ENCODE measurements at places on chromosomes 7 and 10.

DNA sequence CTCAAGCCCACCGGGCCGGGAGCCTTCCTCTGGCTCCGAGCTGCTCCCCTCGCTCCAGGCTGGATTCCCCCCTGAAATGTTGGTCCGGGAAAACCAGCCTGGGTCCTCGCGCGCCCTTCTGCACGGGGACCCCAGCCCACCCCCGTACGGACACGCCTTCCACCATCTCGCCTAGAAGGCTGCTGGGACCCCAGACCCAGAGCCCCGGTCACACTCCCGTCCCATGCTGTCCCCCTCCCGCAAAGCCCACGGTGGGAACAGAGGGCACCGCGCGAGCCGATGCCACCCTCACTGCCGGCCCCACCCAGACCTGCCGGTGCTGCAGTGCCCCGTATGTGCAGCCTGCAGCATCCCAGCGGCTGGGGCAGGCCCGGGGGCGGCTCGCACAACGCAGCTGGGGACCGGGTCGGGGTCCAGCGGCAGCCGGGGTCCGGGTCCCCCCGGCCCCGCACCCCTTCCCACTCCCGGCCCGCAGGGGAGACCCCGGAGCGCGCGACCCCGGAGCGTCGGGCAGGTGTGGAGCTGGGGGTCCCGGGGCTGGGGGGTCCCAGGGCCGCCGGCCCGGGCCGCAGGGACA is 871 bp downstream of the SPOCK2 start:
- peak; percentile 40 for ATAC-seq

DNA sequence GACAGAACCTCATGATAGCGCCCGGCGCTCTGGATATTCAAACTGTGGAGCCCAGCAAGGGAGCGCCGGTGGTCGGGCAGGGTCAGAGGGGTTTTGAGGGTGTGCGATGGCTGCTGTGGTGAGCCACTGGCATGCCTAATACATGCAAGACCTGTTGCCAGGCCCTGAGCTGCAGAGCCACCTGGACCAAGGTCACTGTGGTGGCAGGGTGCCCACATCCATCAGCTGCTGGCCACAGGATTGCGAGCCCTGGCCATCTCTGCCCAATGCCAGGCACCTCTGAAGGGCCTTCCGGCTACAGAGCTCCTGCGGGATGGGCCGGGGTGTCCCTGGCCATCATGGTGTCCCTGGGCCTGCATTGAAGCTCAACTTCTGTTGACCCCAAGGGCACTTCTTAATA is 123.0 kb upstream of the TNRC18 start:
- no peak for ATAC-seq

GRCh38 chr7:129925416-129926002 is 27.3 kb downstream of the UBE2H start:
- ATAC-seq: no peak

- ATAC-seq: no peak
Observed at GRCh38 chr10:111887266-111887665, 296.3 kb downstream of the GPAM start.

- ATAC-seq: no peak
Observed at GRCh38 chr10:29955329-29955935, 104.0 kb downstream of the JCAD start.

GRCh38 chr10:35178331-35178730 is 51.7 kb downstream of the CREM start:
- ATAC-seq: no peak

DNA sequence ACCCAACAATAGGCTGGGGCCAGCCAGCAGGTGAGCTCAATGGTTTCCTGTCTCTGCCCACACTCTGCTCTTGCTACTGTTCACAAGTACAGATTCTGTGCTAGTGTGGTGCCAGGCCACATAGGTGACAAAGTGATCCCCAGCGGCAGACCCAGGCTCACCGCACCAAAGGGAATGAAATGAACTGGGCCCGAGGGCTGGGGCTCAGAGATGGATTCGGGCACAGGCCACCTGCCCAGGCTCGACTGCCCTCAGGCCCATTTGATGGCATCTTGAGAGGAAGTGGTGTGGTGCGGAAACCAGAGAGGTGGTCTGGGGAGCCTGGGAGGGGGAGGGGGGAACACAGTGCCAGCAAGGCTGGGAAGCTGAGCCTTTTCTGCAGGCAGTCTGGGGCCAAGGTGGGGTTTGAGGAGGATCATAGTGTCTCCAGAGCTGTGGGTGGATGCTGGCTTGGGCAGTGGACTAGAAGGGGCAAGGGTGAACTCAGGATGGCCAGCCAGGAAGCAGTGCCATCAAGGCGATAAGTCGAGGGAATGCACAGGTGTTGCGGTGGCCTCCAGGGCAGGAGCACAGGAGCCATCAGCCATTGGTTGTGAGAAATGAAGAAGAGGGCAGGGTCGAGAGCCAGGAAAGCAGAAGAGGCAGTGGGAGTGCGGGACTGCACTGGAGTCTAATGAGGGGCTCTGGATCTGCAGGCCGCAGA is 85.2 kb downstream of the ARHGAP22 start:
- no peak for ATAC-seq

- no peak for ATAC-seq
Observed at GRCh38 chr7:1108264-1108920, 20.5 kb downstream of the GPER1 start.

DNA sequence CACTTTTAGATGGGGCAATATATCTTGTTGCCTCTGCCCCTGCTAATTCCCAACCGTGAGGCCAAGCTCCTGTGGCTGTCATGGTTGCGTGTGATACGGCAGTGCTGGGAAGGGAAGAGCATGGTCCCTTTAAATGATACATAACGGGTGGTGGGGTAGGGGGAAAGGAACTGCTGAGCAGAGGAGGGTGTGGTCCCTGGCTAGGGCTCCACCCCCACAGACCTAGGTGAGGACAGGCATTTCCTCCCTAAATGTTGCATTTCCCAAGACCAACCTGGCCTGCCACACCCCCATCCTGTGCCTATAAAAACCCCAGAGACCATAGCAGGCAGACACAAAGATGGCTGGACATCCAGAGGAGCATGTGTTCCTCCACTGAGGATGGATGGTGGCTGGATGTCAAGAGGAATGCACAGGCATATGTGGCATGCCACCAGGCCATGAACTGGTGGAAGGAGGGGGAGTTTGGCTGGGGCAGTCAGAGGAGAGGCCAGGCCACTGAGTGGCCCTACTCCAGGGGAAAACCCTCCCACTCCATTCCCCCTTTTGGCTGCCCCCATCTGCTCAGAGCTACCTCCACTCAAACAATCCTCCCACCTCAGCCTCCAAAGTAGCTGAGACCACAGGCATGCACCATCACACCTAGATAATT is 104.0 kb downstream of the PLXDC2 start:
- no peak for ATAC-seq

All from activated CD4-positive, CD25-positive, alpha-beta regulatory T cell treated with anti-CD3 and anti-CD28 coated beads, Interleukin-2, amount 50 U/mL, for 24 hours (primary cell).